Stimulated activated CD4-positive, alpha-beta T cell treated with anti-CD3 and anti-CD28 coated beads, Interleukin-1b, Interleukin-23, amount 100 ng/mL, for 4 hours (primary cell): ENCODE measurements at places on chromosomes 6 and 20.

GRCh38 chr20:20492521-20493332 is 124.8 kb downstream of the INSM1 start:
- DNase-seq, result no peak

GRCh38 chr6:115276881-115277565 is 783.7 kb downstream of the FRK start:
- DNase-seq, result no peak

GRCh38 chr6:79377888-79378348 is 143.4 kb upstream of the HMGN3 start:
- no peak for DNase-seq

- DNase-seq, result no peak
Observed at GRCh38 chr6:80197474-80197873, 91.0 kb downstream of the BCKDHB start.

- DNase-seq, result no peak
Observed at GRCh38 chr6:156832231-156832647, 55.1 kb downstream of the ARID1B start.

- DNase-seq, result no peak
Observed at GRCh38 chr6:124953808-124954207, 8.4 kb upstream of the RNF217 start.

DNA sequence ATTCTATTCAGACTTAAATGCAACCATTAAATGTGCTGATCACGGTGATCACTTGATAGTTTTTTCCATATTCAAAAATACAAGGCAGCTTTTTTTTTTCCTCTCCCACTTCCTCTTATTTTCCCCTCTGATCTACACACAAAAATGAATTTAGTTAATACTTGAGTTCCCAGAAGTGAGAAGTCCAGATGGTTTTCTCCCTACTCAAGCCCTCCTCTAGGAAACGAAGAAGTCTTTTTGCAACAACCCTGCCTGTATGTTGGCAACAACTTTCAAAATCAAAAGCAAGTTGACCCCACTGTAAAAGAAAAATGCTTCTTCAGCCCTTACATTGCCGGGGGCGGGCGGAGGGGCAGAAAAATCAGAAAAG is 24.3 kb downstream of the ARHGAP18 start:
- no peak for DNase-seq

DNA sequence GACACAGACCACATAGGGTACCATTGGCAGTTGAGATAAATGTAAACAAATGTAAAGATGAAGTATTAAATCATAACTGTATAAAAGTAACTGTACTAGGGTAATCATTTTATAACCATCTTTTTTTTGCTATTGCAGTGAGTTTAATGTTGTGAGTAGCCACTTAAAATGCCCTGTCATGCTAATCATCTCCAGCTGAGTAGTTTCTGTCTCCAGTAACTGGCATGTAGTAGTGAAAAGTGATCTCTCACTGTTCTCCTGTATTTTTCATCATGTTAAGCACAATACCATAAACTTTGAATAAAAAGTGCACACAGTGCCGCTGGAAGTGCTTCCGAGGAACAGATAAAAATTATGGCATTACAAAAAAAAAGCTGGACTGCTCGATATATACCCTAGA is 45.0 kb upstream of the OPRM1 start:
- no peak for DNase-seq

DNA sequence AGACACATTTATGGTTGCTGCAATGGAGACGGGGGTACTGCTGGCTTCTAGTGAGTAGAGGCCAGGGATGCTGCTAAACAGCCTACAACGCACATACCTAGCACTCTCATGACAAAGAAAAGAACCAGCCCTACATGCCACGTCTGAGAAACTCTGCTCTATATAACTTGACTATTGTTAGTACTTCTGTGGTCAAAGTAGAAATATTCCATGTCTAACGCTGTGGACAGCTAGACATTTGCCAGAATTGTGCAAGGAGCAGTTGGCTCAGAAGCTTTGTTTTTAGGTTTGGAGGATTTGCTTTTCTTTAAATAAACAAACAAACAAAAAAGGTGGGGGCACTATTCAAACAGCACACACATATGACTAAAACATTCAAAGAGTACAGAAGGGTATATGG is 20.5 kb downstream of the UBE2V1 start:
- DNase-seq, result no peak

GRCh38 chr6:300026-300425 is 7.7 kb downstream of the DUSP22 start:
- DNase-seq, result no peak

DNA sequence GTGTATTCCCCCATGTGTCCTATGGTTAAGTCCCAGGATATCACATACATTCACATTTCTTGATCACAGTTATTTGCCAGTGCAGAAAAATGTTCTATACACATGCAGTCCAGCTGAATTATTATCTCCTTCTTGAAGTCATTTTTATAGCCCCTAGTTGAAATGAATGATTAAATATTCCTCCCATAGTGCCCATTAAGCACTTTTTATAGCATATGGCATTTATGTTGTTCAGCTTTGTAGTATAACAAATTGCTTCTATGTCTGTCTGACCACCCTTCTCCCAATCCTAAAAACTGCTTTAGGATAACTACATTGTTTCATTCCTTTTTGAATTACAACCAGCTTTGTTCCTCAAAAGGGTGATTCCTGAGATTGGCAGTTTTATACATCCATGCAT is 123.5 kb downstream of the ADGRB3 start:
- DNase-seq, result no peak

GRCh38 chr6:161836643-161837448 is 563.0 kb upstream of the AGPAT4 start:
- no peak for DNase-seq

DNA sequence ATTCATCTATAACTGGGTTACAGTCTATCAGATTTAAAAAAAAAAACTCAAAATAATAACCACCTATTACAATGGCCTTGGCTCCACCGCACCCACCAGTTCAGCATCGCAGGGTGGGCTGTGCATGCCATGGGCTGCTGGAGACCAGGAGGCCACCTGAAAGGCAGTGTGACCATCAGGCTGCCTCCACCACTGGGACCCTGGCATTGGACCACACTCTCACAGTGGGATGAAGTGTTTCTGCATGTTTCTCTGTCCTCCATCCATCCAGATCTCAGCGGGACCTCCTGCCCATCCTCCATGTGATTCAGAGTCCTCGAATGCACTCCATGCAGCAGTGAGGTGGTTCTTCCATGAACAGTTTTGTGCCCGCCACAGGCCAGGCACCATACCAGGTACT is 206.1 kb upstream of the CST7 start:
- DNase-seq, result no peak

GRCh38 chr6:14612016-14612980 is 494.7 kb downstream of the CD83 start:
- DNase-seq, result no peak

DNA sequence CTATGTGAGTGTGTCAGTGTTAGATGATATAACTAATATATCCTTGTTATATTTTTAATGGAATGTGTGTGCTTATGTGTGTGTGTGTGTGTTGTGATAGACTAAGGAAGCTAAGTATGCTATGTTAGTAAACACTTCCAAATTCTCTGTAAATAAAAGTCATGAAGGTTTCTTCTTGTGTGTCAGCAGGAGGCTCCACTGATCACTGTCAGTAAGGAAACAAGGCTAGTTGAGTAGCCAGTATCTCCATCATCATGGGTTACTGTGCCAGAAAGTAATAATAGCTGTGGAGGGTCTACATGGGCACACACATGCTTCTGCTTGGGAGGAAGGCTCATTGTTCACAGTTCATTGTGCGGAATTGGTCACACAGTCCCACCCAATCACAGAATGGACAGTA is 302.8 kb upstream of the RNF217 start:
- DNase-seq, result no peak

DNA sequence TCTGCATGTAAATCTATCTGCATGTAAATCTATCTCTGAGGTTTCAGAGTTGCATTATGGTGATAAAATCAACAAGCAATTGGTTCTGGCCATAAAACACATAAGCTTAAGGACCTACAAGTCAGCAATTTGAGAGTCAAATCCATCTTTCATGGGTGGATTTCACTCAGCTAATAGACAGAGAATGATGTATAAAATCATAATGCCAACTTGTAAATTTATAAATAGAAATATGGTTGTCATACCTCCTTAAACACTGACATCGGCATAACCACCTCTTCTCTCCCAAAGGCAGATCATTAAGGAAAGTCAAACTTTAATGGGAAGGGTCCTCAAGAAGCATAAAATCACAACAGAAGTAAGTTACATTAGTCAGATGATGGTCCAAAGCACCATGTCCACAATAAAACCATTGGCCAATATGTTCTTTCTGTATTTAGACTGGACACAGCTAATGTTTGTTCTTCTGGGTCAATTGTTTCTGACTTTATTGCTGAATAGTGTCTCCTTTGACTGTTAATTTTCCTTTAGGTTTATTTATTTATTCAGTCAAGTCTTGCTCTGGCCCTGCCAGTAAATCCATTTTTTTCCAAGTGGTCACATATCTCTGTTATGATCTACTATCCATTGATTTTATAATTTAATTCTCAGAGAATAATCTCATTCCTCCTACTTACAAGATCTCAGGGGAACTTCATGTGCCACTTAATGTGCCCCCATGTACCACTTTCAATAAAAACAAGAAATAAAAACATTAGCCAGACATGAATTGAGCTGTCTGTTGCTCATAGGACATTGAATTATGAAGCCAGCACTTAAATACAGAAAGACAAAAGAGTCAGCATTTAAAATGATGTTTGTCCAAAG is 382.9 kb upstream of the IRAK1BP1 start:
- DNase-seq, result no peak

DNA sequence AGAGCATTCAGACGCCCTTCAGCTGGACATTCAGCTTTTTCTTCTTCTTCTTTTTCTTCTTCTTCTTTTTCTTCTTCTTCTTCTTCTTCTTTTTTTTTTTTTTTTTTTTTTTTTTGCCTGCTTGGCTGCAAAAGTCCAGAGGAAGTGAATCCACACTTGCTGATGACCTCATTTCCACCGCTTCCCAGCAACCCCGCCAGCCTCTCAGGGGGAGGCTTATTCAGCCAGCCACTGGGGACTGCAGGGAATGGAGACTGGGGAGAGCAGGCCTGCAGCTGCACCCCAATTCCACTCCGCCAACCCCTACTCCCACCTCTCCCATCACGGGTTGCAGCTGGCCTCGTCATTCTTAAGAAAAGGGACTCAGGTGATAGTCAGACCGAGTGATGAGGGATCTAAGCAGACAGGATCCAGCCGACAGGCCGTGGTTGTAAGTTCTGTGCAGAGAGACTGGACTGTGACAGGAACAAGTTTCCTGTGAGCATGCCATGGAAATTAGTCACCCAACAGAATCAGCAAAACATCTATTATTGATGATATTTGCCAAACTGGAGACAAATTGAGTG is 59.0 kb upstream of the QKI start:
- DNase-seq, result no peak

GRCh38 chr6:166950443-166950821 is 5.9 kb downstream of the RNASET2 start:
- no peak for DNase-seq

DNA sequence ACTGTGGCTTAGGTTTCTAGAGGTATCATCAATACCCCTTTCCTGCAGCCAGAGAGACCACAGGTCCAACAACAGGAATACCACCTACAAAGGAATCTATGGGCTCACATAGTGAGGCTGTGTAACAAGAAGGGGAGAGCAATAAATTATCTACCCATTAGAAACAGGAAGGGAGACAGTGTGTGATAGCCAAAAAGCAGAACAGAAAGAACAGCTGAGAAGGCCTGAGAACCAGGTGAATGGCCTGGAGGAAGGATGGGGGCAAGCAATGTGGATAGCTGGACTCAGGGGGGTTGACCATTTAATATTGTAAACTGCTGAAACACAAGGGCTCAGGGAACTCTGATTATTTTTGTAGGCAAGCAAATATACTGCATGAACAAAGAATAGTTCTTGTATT is 628.2 kb downstream of the COL12A1 start:
- no peak for DNase-seq

GRCh38 chr6:49635480-49635879 is 1.2 kb downstream of the RHAG start:
- no peak for DNase-seq

DNA sequence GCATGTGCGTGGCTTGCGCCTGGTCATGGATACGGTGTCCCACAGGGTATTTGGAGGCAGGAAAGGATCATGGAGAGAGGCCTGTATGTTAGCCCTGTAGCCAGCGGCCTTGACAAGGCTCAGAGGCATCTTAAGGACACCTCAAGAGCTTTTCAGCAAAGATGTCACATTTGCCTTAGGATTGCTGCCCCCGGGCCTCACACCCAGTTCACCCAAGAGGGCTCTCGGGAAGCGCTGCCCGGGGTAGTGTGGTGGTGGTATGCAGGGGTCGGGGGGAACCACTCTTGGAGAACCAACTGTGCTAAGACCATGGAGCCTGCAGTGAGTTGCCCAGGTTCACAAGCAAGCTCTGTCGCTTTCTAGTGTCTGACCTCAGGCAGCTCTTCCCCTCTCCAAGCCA is 36.9 kb upstream of the VSTM2L start:
- no peak for DNase-seq

DNA sequence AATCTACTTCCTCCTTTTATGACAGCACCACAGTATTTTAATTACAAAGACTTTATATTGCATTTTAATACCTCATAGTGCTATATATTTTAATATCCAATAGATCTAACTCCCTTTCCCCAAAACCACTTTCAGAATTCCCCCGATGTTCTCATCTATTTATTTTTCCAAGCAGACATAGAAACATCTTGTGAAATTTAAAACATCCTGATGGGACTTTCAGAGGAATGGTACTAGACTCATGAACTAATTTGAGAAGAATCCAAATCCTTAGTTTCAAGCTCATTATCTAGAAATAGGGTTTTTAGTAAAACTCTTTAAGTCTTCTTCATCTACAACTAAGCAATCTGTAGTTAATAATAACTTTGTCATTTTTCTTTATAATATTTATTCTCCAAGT is 97.0 kb downstream of the TRERF1 start:
- DNase-seq, result no peak

DNA sequence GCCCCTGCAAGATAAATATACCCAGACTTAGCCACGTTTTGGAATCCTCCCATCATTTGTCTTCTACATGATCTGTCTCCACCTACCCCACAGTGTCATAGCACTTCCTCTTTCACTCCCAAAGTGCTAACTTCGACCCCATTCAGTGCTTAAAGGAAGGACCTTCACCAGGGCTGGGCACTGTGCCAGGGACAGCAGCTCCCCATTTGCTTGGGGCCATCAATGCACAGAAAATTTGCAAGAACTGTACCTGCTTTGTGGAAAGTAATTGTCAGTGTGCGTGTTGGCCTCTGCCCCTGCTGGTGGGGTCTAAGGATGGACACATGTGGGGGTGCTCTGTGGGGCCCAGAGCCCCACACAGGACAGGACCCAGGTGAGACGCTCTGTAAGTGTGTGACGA is 5.2 kb upstream of the BPIFA2 start:
- no peak for DNase-seq

DNA sequence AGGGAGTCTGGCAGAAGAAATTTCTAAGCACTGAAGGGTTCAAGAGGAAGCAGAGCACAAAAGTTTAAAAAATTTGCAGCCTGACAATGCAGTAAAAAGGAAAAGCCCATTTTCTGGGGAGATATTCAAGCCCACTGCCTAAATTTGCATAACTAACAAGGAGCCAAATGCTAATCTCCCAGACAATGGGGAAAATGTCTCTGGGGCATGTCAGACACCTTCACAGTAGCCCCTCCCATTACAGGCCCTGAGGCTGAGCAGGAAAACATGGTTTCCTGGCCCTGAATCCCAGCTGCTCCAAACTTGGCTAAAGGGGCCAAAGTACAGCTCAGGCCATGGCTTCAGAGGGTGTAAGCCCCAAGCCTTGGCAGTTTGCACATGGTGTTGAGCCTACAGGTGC is 908.5 kb upstream of the MANEA start:
- DNase-seq, result no peak

- no peak for DNase-seq
Observed at GRCh38 chr6:39280247-39280731, 33.9 kb downstream of the KCNK17 start.

GRCh38 chr6:146113084-146113623 is 84.3 kb downstream of the GRM1 start:
- no peak for DNase-seq
